ENCODE measurements at places on chromosomes 16 and 17.
A peak's percentile ranks its signal among the peaks of the same experiment; 100 is the strongest.

GRCh38 chr17:16486373-16487250 lies 5.4 kb downstream of the LRRC75A start:
- no peak for DNase-seq

GRCh38 chr17:42898147-42898811 lies 2.3 kb upstream of the G6PC1 start:
- no peak for DNase-seq

- DNase-seq = peak; percentile 85
These were observed 617 bp upstream of the SENP3 start for GRCh38 chr17:7561028-7561575.

GRCh38 chr16:21659124-21659523 lies 4.6 kb upstream of the OTOA start:
- no peak for DNase-seq

DNA sequence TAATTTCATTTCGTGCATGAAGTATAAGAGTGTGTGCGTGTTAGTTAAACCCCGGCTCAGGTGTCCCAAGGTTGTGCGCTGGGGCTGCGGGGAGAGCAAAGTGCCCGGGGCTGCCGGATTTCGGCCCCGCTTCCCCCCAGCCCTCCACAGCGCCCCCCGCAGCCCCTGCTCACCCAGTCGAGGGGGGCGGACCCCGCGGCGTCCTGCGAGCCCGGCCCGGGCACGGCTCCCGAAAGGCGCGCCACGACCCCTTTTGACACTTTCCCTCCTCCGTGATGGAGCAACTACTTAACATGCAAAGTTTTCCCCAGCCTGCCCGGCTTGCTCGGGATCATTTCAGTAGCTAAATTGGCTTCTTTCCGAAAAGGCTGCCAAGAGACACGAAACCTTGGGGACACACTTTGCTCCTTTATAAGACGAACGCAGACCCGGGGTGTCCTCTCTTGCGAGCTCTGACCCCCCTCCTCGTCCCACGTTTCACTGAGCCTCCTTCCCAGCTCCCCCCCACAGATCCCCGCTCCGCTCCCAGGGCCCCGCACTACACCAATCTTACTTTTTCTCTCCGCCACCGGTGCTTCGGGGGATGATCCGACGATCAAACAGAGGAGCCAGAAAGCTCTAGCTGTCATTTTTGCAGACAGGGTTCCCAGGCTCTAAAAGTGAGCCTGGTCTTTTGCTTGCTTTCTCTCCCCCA lies 552 bp downstream of the C17orf58 start:
- DNase-seq = peak; percentile 27

DNA sequence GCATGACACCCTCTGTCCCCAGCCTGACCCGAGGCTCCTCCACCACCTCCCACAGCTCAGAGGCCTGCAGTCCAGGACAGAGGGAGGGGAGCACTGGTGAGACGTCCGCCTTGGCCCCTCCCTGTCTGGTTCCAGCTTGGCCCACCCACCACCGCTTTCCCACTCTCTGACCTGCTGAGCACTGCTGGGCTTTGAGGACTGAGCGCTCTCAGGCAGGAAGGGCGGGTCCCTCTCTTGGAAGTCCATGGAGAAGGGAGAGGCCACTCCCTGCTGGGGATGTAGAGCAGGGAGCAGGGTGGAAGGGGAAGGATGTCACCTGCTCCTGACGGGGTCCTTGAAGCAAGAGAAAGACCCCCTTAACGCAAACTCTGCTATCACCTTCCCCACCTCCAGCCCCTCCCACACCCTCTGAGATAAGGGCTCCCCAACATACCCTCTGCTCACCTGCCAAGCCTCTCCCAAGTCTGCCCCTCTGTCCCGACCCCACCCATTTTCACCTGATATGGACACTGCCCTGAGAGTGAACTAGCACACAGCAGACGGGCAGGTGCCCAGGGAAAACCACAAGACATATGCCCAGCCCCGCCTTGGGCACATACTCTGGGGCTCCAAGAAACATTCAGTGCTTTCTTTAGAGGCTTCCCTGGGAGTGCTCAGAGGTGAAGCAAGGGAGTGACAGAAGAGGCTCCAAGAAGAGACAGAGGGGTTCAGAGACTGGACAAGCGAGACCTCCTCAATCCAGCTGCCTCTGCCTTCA lies 1.4 kb downstream of the OSBPL7 start:
- no peak for DNase-seq

- peak; percentile 74 for DNase-seq
These were observed 33.4 kb downstream of the BRD7 start for GRCh38 chr16:50335196-50335958.

DNA sequence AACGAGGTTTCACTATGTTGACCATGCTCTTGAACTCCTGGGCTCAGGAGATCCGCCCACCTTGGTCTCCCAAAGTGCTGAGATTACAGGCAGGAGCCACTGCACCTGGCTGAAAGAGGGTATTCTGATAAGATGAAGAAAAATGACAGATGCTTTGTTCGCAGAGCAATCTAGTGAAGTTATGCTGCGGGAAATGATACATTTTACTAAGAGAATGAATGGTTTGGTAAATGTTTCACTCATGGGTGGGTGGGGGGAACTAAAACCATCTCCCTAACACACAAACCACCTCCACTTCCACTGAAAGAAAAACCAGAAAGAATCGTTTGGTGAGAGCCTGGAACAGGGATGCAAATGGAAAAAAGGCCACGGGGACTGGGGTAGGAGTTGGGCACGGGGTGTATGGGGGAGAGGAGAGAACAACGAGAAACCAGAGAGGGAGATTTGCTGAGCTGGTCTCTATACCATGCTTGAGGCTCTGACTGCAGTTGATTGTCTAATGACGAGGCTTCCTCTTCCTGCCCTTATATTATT lies 19.0 kb upstream of the XYLT2 start:
- DNase-seq = no peak

DNA sequence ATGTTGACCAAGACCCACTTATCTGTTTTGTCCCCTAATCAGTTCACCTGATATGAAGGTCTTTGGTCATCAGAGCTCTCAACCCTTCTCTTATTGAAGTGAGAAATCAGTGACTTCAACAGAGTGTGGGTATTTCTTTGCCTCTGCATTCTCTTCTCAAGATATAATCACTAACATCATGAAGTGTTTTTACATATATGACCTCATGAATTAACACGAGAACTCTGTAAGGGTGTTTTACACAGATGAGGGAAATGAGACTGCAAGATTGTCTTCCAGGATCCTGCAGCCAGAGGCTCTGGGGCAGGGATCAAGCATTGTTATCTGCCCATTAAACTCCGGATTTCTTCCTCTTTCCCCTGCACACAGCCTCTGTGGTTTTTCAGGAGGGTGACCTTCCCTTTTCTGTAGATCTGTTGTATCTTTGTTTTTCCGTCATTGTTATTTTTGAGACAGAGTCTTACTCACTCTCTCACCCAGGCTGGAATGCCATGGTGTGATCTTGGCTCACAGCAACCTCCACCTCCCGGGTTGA lies 22.7 kb downstream of the LCMT1 start:
- no peak for DNase-seq

- DNase-seq = no peak
These were observed 17.2 kb downstream of the CHCT1 start for GRCh38 chr17:60439501-60439900.

- no peak for DNase-seq
These were observed 238.5 kb downstream of the ZFHX3 start for GRCh38 chr16:72809446-72809845.

DNA sequence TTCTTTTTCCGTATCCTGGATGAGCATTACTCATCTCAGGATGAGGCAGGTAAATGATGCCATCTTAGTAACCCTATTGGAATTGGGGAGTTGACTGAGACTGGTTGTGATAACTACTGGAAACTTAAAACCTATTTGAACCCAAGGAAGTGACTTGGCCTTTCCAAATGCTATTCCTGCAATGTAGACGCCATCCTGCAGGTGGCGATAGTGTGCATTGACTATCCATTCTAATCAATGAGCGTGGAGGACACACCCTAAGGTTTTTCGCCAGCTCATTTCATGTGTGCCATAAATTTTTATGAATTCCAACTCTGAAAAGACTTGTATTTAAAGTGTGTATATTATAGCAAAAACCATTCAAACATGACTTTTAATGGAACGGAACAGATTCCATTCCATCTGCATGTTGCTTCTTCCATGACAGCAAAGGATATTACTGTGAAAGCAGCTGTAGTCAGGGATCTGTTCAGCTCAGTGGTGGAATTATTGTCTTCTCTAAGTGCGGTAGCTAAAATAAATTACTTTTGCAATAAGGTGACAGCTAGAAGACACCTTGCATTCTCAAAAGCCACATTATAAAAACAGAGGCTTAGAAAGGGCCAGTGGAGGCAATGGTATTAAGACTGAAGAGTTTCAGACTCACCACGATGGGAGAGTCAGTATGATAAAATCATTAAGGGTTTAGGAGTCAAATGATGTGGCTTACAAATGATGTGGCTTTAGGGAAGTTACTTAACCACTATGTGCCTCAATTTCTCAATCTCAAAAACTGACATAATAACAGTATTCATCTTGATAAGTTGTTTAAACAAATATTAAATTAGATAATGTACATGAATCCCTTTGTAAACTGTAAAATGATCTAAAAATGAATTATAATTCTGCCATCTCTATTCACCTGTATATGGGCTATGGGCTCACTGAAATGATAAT lies 55.5 kb downstream of the SYT17 start:
- peak; percentile 9 for DNase-seq

GRCh38 chr16:78583441-78583840 lies 484.0 kb downstream of the WWOX start:
- no peak for DNase-seq

DNA sequence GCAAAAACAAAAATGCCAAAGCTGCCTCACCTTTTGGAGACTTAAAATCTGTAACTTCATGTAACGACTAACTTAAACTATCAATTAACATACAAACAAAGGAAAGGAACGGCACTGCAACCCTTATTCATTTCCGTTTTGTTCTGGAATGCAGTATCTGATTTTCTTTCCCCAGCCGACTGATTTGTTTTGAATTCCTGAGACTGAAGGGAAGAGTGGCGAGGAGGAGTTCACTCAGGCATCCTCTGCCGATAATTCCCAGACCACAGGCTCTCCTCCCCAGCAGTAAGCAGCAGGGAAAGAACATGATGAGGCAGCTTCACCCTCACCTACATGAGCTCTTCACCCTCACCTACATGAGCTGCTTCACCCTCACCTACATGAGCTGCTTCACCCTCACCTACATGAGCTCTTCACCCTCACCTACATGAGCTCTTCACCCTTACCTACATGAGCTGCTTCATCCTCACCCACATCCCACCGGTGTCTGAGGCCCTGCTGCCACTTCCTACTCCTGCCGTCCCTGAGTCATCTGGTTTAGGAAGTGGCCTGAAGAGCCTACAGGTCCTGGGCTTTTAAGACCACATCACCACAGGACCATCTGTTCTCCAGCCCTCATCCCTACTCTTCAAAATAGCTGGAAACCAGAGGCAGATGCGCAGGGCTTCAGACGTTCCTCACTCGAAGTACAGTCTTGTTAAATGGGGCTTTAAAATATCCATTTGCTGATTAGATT lies 168.0 kb upstream of the RPH3AL start:
- DNase-seq = no peak

DNA sequence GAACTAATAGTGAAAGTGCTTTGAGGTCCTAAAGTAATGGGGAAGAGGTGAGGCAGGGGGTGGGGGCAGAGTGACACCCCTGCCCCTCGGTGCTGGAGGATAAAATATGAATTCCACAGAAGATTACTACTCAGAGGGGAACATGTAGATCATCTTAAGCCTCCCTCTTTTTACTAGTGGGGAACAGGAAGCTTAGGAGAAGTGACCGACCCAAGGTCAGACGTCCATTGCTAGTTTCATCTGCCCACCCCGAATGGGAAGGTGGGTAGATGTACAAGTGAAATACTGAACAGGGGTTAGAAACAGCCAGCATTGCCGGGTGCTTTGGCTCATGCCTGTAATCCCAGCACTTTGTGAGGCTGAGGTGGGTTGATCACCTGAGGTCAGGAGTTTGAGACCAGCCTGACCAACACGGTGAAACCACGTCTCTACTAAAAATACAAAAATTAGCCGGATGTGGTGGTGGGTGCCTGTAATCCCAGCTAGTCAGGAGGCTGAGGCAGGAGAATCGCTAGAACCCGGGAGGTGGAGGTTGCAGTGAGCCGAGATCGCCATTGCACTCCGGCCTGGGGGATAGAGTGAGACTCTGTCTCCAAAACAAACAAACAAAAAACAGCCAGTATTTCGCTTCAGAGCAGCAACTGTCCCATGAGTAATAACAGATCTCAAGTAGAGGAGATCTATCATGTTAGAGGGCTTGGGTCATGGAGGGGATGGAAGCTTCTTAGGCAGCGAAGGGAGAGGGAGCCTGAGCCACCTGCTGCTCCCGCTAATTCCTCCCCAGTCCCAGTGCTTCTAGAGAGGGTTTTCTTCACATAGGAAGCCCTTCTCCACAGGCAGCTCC lies 1.2 kb upstream of the NR1D1 start:
- no peak for DNase-seq

DNA sequence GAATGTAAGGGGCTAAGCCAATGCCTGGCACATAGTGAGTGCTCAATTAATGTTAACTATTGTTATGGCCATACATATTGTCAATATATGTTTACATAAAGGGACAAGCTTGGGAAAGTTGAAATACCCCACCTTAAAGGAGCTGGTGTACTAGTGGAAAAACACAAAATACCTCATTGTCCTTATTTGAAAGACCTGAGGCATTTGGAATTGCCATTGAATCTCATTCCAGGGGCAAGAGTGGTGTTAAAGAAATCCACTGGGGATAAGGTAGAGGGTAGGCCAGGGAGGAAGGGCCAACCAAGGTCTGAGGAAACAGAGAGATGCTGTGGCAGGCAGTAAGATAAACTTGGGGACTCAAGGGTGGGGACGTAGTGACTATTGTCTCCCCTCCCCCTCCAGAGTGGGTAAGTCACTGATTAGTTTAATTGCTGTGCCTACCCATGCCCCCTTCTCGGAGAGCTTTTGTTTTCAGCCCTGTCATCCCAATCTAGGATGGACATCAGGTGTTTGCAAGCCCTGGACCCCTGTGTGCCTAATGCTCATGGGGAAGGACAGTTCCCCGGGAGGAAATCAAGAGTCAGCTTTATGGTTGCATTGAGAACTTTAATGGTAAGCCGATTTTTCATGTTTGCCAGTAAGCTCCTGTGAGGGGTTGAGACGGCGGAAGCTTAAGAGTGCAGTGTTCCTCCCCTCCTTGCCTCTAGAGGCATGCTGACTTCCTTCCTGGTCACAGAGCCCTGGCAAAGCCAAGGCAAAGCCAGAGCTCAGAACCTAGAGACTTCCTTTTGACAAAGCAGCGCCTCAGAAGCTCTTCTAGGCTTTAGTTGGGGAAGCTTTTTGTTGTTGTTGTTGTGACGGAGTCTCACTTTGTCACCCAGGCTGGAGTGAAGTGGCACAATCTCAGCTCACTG lies 2.5 kb upstream of the HEATR9 start:
- DNase-seq = peak; percentile 51
